ENCODE measurements at places on chromosomes 7 and 10.

DNA sequence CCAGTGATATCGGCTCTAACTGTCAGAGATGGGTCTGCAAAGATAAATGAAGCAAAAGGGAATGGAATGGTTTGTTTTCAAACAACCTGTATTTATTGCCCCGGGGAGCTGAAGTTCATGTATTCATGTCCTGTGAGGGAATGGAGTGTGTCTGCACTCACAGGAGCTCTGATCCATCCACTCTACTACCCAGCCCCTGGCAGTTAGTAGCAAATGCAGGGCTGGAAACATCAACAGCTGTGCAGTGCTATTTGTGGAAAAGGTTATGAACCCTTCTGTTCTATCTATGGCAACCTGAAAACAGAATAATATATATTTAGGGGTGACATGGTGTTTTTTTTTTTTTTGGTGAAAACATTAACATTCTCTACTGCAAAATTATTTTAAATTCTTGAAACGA lies 9.8 kb downstream of the AGR2 start:
- no peak for DNase-seq

DNA sequence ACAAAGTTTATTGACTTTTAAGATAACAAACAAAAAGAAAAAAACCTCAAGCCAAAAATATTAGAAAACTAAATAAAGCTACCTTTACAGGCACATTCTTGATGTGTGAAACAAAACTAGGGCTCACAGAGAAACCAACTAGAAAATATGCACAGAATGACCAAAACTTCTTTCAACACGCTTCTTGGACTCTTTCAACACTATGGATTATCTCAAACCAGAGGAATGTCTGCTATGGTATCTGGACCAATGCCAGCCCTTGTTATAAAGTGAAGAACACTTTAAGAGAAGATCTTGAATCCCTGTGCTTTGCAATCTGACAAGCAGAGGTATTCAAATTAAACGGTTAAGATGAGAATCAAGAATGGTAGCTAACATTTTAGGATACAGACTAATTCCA lies 76.6 kb downstream of the DNAJC1 start:
- no peak for DNase-seq

DNA sequence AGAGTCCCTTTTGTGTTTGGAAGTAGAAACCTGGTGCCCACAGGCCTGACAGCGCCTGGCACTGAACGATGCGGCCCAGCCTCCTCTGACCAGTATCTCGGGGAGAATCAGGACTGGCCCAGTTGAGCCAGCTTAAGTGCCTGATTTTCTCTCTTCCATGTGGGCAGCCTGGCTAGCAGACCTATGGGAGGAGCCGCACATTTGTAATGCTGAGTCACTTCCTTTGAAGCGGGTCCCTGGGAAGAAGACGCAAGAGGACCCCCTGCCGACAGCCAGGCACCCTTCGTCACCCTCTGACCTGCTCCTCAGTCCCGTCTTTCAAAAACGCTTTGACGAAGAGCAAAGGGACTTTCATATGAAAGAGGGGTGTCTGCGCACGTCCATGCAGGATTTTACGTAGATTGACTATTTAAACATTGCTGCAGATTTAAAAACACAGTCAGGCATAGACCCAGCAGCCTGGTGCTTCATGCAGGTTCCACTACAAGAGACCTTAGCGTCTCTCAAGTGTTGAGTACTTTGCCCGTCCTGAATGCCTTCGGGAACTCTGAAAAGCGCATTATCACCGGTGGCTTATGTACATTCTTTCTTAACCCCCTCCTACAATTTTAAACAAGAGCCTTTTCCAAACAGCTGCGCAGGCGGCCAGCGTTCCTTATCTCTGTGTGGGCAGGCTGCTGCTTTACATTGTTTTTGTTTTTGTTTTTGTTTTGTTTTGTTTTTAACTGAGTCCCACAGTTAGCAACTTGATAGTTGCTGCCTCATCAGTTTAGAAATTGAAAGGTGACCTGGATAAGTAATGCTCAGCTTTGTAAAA lies 36.5 kb upstream of the AP5Z1 start:
- no peak for DNase-seq

DNA sequence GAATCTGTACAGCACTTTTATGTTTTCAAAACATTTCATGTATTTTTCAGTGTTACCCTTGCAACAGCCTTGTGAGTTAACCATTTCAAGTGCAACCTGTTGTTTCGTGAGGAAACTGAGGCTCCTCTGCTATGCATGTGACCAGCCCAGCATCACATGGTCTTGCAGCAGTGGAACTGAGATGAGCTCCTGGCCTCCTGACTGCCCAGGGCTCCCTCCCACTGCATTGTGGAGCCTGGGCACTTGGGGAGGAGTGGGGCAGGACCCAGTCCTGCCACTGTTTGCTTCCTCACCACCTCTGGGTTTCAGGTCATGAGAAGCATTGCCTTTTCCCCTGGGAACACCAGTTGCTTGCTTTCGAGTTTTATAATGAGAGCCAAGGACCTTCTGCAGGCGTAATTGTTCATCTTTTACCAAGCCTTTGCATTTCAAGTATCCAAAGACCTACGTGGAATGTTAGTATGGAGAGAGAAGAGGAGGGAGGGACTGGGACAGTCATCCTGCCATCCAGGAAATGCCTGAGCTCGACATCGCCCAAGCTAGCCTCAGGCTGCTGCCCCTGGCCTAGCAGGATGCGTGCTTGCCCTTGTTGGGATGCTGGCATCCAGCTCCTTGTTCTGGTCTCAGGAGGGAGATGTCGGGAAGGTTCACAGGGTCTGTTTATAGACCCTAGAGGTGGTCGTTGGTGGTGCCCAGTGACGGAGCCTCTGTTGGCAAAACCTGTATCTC lies 32.3 kb upstream of the BHLHA15 start:
- no peak for DNase-seq

GRCh38 chr10:125102246-125102645 lies 58.1 kb downstream of the CTBP2 start:
- DNase-seq = no peak

DNA sequence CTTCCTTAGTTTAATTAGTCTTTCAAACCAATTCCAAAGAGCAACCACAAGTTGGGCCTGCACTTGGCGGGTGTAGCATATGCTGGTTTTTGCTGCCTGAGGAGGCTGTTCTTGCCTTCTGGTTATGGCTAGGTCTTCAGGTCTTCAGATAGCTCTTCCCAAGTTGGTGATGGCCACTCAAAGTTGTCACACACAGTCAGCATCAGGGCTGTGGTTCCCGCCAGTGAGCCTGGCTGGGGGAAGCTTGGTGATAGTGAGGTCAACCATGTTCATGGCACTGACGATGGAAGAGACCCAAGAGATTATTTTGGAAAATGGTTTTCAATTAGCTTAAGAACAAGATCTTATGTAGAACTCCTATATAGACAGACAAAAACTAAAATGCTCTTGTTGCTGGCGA lies 18.8 kb upstream of the HTR5A start:
- no peak for DNase-seq

DNA sequence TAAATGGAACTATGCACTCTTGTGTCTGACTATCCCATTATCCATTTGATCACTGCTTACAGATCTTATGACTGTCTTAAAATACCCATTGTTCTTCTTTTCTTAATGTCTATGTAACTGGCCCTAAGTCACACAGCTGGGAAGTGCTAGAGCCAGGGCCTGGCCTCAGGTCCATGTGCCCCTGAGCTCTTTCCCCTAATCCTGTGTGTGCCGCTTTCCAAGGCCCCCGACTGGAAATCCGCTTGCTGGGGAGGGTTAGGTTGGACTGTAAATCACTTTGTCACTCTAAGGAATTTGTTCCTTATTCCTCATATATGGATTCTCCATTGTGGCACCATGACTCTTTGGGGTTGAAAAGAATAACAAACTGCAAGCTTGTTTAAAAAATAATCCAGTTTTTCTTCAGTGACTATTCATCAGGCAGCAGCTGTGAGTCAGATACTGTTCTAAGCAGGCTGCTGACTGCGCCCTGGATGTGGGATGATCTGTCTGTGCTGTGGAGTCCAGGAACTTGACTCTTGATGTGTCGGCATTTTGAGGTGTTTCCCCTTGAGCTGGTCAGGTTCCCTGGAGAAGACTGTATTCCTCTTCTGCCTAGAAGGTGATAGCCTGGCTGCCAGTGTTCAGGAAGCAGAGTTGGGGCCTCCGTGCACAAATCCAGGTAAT lies 236.3 kb downstream of the SDK1 start:
- DNase-seq = no peak

DNA sequence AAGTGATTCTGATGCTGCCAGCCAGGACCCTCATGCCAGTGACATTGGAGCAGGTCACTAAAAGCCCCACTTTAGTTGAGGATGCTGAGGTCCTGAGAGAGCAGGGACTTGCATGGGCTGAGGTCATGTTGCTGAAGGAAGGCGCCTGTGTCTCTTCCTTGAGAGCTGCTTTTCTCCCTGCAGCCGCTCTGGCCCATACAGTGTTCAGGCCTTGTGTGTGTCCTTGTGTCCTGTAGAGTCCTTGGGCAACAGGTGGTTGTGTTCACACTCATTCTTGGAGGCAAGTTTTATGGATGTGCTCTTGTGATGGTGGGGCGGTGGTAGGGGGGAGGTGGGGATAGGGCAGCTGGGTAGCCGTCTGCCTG lies 33.3 kb downstream of the TSPAN14 start:
- DNase-seq = no peak

- DNase-seq = no peak
Observed at GRCh38 chr7:20778063-20778721, 8.5 kb downstream of the SP8 start.

DNA sequence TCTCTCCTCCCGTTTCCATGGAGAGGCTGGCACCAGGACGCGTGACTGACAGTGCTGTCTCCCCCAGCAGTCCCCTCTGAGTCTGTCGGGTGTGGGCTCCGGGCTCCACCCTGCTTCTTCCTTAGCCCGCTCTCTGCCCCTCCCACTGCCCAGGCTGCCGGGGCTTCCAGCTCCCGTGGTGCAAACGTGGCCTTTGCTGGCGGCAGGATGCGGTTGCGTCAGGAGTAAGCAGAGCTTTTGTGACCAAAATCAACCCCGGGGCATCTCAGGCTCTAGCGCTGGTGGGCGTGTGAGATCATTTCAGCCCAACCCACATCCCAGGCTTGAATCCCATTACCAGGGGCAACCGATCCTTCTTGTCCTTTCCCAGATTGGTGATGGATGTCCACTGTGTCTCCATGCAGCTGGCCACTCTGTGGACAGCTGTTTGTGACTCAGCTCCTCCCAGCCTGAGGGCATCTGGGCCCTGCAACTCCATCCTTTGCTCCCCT lies 28.2 kb downstream of the PTPRE start:
- no peak for DNase-seq

DNA sequence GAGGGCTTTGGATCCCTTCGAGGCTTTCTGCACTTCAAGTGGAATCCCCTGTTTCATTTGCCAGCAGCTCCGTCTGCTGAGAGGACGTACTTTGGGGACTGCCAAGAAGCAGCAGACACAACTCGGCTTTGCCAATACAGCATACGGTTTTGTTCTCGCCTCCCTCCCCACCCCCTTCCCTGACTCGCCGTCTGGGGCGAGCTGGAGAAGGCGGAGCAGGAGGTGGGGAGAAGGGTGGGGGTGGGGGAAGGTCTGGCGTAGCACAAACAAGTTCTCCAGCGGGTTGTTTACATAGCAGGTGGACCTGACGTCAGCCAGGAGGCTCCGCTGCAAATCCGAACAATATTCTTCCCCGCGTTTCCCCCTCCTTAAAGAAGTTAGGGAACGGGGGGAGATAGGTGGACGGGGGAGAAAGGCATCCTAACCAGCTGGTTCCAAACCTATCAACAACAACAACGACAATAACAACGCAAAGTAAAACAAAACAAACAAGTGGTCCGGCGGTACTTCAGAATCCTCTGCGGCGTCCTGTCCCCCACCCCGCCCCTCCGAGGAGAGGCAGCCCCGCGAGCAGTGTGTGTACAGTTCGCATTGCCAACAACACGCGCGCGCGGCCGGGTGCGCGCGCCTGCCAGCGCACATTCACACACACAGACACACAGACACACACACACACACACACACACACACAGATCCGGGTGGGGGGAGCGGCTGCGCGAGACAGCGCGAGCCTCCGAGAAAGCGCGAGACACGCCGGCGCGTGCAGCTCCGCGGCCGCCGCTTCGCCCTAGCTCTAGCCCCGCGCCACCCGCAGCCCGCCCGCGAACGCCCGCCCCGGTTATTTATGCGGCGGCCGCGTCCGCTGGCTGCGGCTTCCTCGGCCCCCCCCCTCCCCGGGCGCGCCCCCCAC lies 167.0 kb upstream of the PPP1R3A start:
- DNase-seq = no peak

- DNase-seq = peak; percentile 9
Observed at GRCh38 chr10:14749070-14749809, 25.5 kb downstream of the FAM107B start.

GRCh38 chr7:26305090-26305868 lies 13.6 kb downstream of the SNX10 start:
- no peak for DNase-seq

- DNase-seq = no peak
Observed at GRCh38 chr7:46107610-46108217, 186.6 kb upstream of the IGFBP3 start.

DNA sequence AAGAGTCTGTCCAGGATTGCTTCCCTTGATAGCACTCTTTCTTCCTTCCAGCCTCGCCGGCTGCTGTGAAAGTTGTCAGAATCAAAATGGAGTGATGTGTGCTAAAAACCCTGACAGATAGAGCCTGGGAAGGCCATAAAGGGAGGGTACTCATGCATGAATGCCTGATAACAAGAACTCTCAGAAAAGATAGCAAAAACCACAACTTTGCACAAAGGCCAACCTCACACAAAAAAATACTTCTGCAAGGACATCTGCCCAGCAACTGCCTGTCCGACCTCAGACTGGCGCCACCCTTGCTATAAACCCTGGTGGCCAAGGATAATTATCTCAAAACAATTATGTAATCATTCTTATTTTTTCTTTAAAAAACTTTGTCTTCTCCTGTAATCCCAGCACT lies 133.2 kb upstream of the SVIL start:
- DNase-seq = no peak

GRCh38 chr7:31699050-31699449 lies 12.0 kb downstream of the PPP1R17 start:
- no peak for DNase-seq

- DNase-seq = no peak
Observed at GRCh38 chr7:30594048-30594539, 584 bp upstream of the GARS1 start.

- no peak for DNase-seq
Observed at GRCh38 chr10:77638321-77639101, 903 bp upstream of the KCNMA1 start.

Data from cerebellar nuclear complex (tissue), 1 donor.